ENCODE measurements at places on chromosomes 12 and 14.

GRCh38 chr14:70640938-70641547, 673 bp upstream of the TTC9 start:
- DNase-seq, result peak; percentile 21

GRCh38 chr12:49983892-49984291, 11.1 kb downstream of the AQP6 start:
- DNase-seq, result no peak

DNA sequence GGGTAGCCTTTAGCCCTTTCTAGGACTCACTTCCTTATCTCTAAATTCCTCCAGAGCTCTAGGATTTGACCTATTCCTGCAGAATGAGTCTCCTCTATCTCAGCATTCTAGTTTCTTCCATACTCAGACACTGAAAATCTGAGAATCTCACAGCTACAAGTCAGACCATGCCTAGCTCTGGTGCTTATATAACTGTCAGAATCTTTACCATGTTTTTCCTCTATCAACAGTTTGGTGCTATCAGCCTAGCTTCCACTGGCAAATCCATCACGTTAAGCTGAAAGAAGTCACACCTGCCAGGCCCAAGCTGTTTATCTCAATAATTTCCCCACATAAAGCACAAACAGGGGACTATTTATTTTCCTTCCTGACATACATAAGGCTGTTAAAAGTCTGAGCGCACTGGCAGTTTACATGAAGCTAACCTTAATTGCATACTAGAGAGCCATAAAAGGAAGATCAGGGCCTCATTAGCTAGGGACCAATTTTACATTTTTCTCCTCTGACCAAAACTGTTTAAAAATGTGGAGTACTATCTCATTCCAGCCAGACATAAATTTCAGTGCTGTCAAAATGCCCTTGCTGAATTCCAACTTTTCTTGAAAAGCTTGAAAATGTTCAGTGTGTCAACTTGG, 270.5 kb downstream of the C12orf75 start:
- no peak for DNase-seq

- peak; percentile 48 for DNase-seq
Measured at GRCh38 chr12:44875954-44876543, at the start of gene NELL2. Gene NELL2, minus strand, starts transcription at chr12:44876315. Its CDS starts 446 bp downstream, at chr12:44875869.

GRCh38 chr14:96050482-96050881, 11.3 kb downstream of the C14orf132 start:
- DNase-seq, result no peak

- DNase-seq, result no peak
Measured at GRCh38 chr12:57983146-57983857, 41.9 kb downstream of the ATP23 start.

GRCh38 chr14:49999146-49999761, 106.4 kb downstream of the ARF6 start:
- peak; percentile 51 for DNase-seq

DNA sequence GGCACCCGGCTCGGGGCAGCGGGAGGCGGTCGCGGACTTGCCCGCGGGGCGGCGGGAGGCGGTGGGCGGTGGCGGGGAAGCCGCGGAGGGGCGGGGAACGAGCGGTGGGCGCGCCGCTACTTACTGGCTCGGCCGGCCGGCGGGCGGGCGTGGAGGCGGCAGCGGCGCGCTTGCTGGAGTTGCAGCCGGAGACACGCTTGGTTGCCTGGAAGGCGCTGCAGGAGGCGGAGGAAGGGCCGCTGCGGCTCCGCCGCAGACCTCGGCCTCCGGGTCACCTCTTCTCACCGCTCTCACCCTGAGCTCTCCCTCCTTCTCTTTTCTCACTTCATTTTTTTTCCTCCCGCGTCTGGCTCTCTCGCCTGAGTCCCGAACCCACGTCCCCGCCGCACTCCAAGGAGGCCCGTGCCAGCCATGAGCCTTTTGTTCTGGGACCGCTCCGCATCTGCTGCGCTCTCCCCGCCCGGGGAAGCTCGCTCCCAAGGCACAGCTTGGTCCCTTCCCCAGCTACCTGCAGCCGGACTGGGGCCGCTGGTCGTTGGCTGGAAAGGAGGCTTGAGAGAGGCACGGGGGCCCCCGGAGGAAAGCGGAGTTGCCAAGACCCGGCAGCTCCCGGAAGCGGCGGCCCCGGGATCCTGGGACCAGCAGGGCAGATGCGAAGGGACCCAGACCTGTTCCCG, 592 bp upstream of the KCNK10 start:
- DNase-seq, result no peak

DNA sequence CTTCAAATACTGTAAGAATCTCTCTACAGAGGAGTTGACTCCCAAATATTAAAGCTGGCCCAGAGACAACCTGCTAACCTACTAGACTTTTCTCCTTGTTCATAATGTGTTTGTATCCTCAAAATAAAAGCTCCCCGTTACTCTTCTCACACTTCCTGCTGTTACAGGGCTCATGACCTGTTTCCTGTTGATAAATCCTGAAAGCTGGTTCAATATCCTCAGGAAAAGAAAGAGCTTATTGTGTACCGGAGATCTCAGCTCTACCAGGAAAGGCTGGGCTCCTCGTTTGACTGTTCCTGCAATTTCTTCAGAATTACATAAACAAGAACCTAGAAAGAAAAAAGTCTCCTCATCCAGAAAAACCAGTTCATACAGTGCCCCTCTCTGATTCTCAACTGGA, 30.8 kb downstream of the CLEC1A start:
- no peak for DNase-seq

DNA sequence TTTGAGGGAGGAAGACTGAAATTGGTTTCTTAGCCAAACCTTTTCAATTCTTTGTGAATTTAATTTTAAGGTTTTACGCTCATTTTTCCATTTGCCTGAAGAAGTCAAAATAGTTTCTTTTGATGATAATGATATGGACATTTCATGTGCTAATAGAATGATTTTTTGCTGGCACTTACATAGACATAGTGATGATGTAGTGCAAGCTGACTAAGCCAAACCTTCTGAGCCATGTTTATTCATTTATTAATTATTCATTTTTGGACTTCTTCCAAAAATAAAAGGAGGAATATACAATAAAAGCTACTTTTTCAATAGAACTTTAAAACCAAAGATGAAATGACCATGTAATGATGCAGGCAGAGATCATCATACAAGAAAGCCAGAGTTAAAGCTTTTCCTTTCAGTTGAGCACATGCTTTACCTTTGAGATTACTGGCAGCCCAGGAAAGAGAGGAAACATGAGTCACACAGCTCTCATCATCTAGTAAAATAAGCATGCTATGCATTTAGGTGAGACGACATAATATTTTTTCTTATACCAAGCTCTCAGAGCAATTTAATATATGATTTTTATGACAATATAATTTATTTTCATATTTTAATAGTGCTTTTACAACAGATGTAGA, 24.8 kb downstream of the KCNA1 start:
- no peak for DNase-seq

DNA sequence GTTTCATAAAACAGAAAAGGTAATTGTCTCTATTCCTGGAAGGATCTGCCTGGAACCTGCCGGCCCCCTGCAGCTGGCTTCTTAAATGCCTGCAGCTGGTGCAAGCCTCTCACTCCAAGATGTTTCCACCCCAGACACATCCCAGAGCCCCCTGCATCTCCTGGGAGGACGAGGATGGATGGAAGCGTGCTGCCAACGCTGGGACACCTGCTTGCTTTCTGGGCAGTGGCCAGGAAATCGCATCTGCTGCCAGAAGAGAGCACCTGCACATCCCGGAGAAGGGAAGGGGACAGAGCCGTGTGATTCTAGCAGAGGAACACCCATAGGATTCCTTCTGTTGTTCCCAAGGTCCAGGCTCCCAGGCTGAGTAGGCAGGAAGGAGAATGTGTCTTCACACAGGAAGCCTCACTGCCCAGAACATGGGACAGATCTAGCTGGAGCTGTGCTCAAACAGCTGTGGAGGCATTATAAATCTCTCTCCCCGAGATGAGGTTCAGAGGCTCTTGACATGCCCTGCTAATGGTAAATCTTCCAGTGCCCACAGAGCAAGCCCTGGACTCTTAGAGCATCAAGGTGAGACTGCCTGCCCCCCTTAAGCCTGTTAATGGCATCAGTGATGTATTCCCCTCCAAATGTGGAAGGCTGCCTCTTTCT, 138.8 kb upstream of the MAP1LC3B2 start:
- DNase-seq, result no peak

- DNase-seq, result no peak
Measured at GRCh38 chr12:51480978-51481377, 56.3 kb downstream of the SLC4A8 start.

- no peak for DNase-seq
Measured at GRCh38 chr12:62653740-62654139, 187.1 kb downstream of the MON2 start.

- no peak for DNase-seq
Measured at GRCh38 chr12:110917467-110917866, 2.9 kb downstream of the MYL2 start.

- no peak for DNase-seq
Measured at GRCh38 chr12:31000751-31001150, 72.9 kb upstream of the DDX11 start.

GRCh38 chr12:41745593-41745992, 399.1 kb downstream of the GXYLT1 start:
- DNase-seq, result no peak

- DNase-seq, result no peak
Measured at GRCh38 chr14:95068080-95068479, 89.2 kb downstream of the DICER1 start.

DNA sequence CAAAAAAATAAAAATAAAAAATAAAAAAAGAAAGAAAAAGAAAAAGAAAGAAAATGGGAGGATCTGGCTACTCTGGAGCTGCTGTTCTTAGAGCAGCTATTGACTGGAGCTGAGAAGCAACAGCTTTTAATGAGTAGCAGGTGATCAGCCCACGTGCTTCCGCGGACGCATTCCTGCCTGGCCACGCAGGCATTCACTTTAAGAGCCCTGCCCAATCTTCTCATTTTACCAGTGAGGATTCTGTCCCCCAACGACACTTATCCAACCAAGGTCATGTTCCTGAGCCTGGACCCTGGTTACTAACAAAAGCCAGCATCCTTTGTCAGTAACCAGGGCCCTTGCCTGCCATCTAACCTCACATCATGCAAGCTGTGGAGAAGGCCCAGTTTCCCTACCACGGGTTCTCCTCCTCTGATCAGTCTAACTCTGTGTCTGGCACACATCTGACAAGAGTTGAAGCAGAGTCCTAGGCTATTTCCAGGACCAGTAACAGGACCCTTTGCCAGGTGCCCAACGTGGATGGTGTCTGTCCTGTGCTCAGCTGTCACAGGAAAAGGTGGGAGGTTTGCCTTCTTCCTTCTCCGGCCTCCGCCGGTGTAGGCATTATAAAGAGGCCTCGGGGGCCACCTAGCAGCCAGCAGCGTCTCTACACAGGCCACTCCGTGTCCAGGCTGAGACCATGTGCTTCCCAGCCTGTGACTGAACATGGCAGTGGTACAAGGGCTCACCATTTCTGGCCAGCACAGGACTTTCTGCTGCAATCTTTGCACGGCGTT, 60.9 kb upstream of the GPATCH2L start:
- DNase-seq, result no peak

GRCh38 chr14:92687681-92688433, 60.6 kb downstream of the LGMN start:
- no peak for DNase-seq

- no peak for DNase-seq
Measured at GRCh38 chr12:126668538-126668937, 1598.4 kb upstream of the TMEM132C start.

DNA sequence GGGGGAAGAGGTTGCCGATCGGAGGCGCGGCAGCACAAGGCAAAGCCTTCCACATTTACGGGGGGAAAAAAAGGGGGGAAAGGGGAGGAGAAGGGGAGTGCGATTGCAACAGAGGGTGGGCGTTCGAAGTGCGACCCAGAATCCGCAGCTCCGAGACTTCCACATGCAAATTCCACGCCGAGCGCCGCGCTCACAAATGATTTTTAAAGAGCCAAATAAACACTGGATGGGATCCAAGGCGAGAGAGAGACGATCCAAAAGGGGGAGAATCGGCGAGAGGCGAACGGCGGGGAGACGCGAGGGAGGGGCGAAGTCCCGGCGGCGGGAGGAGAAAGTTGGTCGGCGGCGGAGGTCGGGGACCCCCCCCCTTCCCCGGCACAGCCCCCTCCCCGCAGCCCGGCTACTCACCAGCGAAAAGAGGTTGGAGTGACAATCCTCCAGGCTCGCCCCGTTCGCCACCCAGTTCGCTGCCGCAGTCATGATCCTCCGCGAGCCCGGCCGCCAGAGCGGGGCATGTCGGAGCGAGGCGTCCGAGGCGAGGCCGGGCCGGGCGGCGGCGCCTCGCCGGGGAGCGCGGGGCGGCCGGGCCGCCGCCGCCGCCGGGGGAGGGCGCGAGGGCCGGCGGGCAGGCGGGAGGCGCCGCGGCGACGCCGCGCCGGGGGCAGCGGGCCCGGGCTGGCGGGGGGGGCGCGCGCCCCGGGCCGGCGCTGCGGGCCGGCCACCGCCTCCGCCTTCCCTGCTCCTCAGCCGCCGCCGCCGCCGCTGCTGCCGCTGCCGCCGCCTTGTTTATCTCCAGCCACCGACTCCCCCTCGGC, 634 bp downstream of the MED13L start:
- peak; percentile 46 for DNase-seq

DNA sequence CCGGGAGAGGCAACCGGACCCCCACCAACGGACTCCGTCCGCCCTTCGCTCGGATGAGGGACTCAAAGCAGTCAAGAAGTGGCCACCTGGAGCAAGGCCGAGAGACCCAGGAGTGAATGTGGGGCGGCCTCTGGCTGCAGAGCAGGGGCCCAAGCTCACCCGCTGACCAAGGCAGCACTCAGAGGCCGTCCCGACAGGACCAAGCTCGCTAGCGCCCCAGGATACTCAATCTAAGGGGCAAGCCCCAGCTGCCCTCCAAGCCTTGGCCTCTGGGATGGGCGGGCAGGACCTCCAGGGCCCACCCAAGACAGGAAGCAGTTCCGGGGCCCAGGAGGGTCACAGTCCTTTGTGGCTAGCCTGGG, 936 bp downstream of the AKT1 start:
- DNase-seq, result no peak

DNA sequence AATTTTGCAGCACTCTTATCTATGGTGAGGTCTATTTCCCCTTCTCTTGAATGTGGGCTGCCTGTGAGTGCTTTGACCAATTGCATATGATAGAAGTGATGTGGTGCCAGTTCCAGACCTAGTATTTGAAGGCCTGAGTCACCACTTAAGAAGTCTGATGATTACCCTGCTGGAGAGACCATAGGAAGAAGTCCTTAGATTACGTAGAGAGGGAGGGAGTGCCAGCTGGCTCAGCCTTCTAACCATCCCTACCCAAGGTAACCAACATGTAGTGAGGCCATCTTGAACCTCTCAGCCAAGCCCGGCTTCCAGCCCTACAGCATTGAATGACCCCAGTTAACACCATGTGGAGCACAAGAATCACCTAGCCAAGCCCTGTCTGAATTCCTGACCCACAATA, 166.9 kb downstream of the NELL2 start:
- no peak for DNase-seq

DNA sequence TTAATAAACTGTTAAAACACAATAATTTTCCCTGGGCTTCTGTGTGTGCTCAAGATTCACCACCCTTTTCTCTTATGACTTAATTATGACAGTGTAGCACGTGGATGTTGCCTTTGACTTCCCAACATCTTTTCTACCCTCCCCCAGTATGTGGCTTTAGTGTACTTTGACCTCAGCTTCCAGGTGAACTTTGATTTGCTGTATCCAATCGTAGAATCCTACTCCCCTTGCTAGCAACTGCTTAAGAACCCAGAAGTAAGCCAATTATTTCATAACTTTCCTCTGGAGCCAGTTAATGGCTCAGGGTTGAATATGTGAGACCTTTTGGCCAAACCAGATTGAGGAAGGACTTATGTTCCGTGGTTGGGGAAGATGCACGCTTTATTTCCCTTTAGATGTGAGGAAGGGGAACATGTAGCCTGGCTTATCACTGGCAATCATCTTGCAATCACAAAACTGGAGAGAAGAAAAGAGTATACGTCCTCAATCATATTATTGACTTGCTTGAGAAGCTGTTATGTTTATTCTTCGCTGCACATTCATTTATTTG, 259.6 kb upstream of the ATP2B1 start:
- DNase-seq, result no peak

- no peak for DNase-seq
Measured at GRCh38 chr12:118189741-118190191, 53.8 kb downstream of the PEBP1 start.

All from stimulated activated CD4-positive, alpha-beta T cell treated with anti-CD3 and anti-CD28 coated beads, TNF-alpha, amount 100 ng/mL, for 24 hours (primary cell).